ENCODE measurements at places on chromosomes 2 and 18. TPM values are rescaled to one million over a fixed set of nuclear protein-coding genes. Genes with fewer than 3 reads are reported as not detected.
A peak's percentile ranks its signal among the peaks of the same experiment; 100 is the strongest.

DNA sequence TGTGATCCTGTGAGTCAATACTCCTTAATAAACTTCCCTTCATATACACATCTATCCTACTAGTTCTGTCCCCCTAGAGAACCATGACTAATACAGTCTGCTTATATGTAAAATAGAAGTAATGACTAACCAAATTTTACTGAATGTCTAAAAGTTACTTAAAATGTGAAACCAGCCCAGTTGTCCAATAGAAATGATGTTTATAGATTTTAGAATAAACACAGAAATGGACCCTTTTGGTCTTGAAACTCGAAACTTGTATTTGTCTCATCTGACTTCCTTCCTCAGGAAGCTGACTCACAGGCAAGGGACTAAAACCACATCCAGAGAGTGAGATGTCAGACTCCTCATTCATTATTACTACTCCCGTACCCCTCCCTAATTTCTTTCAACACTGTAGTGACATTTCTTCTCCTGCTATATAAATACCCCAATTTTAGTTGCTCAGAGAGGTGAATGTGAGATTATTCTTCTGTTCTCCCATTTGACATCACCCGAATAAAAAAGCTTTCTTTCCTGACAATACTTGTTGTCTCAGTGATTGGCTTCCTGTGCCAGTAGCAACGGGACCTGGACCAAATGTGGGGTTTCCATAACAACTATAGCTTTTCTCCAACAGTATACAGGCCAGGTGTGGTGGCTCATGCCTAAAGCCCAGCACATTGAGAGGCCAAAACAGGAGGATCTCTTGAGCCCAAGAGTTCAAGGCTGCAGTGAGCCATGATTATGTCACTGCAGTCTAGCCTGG is 486.0 kb downstream of the ERBB4 start:
- DNase-seq: peak; percentile 86
- H3K4me3 ChIP-seq: no peak overlapping the region
- peak overlapping the region; percentile 69 for H3K27ac ChIP-seq
- no peaks in the 10 kb centered on the region for H3K27me3 ChIP-seq
- no peaks in the 10 kb centered on the region for H3K36me3 ChIP-seq
- peaks cover 4% of the 10 kb centered on the region for H3K4me1 ChIP-seq

DNA sequence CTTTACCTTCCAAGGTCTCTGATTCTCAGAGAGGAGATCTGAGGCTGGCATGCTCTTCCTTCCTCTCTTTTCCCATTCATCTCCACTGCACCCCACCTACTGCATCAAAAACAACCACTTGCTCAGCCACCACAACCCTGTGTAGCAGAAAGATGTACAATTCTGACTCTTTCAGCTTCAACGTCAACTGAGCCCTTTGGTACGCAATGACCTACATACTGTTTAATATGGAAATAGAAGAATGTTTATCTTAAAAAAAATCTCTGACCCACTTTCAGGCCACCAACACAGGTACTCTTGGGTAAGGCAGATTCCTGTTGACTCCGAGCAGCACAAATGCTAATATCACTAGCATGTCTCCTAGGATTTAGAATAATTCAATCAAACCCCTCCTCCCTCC is 76.2 kb upstream of the AFF3 start:
- peaks cover 2% of the 10 kb centered on the region for H3K27me3 ChIP-seq
- H3K4me3 ChIP-seq: no peak overlapping the region
- no peak for DNase-seq
- no peaks in the 10 kb centered on the region for H3K36me3 ChIP-seq
- no peak overlapping the region for H3K27ac ChIP-seq

DNA sequence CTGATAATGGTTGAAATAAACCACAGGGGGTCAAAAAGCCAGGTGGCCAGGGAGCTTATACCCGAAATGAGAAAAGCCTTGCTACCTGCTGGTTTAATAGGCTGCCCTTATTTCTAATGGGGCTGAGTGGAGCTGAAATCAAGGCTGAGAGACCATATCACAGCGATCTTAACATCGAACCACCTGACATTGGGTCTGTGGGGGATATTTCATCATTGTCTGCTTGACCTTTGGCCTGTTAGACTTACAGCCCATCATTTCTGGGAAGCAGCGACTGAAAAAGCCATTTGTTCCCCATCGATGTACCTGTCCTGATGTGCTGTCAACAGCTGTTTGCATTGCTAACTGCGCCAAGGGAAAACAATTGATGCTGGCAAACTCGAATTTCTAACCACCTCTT is 199.7 kb upstream of the SLC14A2 start:
- DNase-seq: no peak
- no peaks in the 10 kb centered on the region for H3K36me3 ChIP-seq
- no peak overlapping the region for H3K27ac ChIP-seq
- H3K27me3 ChIP-seq: no peaks in the 10 kb centered on the region
- H3K4me1 ChIP-seq: no peaks in the 10 kb centered on the region
- H3K4me3 ChIP-seq: no peak overlapping the region

- no peaks in the 10 kb centered on the region for H3K4me1 ChIP-seq
- H3K27me3 ChIP-seq: no peaks in the 10 kb centered on the region
- no peak overlapping the region for H3K27ac ChIP-seq
Measured at GRCh38 chr2:165443511-165443910, 26.0 kb upstream of the CSRNP3 start.

Gene NAT8
- not detected for total RNA-seq
